ENCODE measurements at places on chromosomes 4 and X. TPM values are rescaled to one million over a fixed set of nuclear protein-coding genes. Genes with fewer than 3 reads are reported as not detected.

GRCh38 chrX:3815896-3816664, 102.6 kb upstream of the PRKX start:
- peaks cover 5% of the 10 kb centered on the region for H3K4me1 ChIP-seq
- DNase-seq = peak; percentile 46
- H3K27me3 ChIP-seq = no peaks in the 10 kb centered on the region
- peak overlapping the region; percentile 35 for H3K4me3 ChIP-seq
- peak overlapping the region; percentile 97 for H3K27ac ChIP-seq
- H3K36me3 ChIP-seq = no peaks in the 10 kb centered on the region

DNA sequence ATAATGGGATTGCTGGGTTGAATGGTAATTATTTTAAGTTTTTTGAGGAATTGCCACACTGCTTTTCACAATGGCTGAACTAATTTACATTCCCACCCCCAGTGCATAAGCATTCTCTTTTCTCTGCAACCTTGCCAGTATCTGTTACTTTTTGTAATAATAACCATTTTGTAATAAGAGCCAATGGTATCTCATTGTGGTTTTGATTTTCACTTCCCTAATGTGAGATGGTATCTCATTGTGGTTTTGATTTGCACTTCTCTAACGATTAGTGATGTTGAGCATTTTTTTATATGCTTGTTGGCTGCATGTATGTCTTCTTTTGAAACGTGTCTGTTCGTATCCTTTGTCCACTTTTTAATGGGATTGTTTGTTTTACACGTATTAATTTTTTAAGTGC, 213.1 kb upstream of the HDX start:
- no peak for DNase-seq
- H3K36me3 ChIP-seq = no peaks in the 10 kb centered on the region
- no peak overlapping the region for H3K4me3 ChIP-seq
- peaks cover 5% of the 10 kb centered on the region for H3K4me1 ChIP-seq

DNA sequence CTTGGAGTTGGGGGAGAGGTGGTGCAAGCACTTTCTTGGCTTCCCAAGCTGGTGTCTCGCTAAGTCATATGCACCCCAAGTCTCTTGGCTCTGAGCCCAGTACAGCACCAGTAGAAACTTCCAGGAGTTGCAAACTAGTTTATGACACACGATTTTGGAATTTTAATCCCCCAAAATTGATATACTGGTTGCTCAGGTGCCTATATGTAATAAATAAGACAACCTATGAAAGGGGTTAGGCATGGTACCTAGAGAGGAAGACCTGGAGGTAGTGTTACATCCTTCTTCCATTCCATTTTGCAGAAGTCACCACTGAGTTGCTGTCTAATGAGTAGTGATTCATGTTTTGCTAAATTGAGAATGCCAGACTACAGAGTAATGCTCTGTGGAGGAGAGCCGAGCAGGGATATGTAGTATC, 4.3 kb upstream of the SLC4A4 start:
- H3K36me3 ChIP-seq = no peaks in the 10 kb centered on the region
- H3K27ac ChIP-seq = no peak overlapping the region
- H3K4me1 ChIP-seq = peaks cover 4% of the 10 kb centered on the region
- no peak overlapping the region for H3K4me3 ChIP-seq

- no peaks in the 10 kb centered on the region for H3K36me3 ChIP-seq
- DNase-seq = no peak
- no peak overlapping the region for H3K27ac ChIP-seq
- H3K4me1 ChIP-seq = no peaks in the 10 kb centered on the region
- H3K4me3 ChIP-seq = no peak overlapping the region
These were observed 10.9 kb downstream of the MTMR1 start for GRCh38 chrX:150704030-150704613.

GRCh38 chr4:174681723-174682300, 147.2 kb downstream of the GLRA3 start:
- no peaks in the 10 kb centered on the region for H3K4me1 ChIP-seq
- no peak overlapping the region for H3K27ac ChIP-seq
- H3K36me3 ChIP-seq = no peaks in the 10 kb centered on the region
- H3K4me3 ChIP-seq = no peak overlapping the region
- DNase-seq = no peak

GRCh38 chrX:130861462-130861861, 41.5 kb downstream of the ENOX2 start:
- no peaks in the 10 kb centered on the region for H3K27me3 ChIP-seq
- no peaks in the 10 kb centered on the region for H3K36me3 ChIP-seq
- no peak for DNase-seq
- H3K4me1 ChIP-seq = no peaks in the 10 kb centered on the region
- no peak overlapping the region for H3K27ac ChIP-seq

GRCh38 chrX:57366430-57366829, 79.9 kb downstream of the FAAH2 start:
- no peak overlapping the region for H3K4me3 ChIP-seq
- H3K4me1 ChIP-seq = no peaks in the 10 kb centered on the region
- no peaks in the 10 kb centered on the region for H3K36me3 ChIP-seq
- no peak for DNase-seq

DNA sequence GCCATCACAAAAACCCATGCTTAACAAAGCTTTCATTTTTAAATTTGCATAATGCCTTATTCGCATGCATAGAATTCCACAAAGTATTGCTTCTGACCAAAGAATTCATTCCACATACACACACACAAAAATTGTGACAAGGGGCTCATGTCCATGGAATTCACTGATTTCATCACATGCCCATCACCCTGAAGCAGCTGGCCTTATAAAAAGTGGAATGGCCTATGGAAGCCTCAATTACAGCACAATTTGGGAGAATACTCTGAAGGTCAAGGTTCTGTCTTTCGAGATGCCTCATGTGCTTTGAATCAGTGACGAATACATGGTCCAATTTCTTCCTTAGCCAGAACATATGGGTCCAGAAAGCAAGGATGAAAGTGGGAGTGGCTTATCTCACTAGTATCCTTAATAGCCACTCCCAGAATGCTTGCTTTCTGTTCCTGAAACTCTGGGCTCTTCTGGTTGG, 165.7 kb downstream of the KDR start:
- no peak overlapping the region for H3K27ac ChIP-seq
- H3K27me3 ChIP-seq = no peaks in the 10 kb centered on the region
- H3K4me1 ChIP-seq = peaks cover 9% of the 10 kb centered on the region
- H3K4me3 ChIP-seq = no peak overlapping the region

GRCh38 chr4:20618731-20619130, 81.5 kb upstream of the PACRGL start:
- H3K4me1 ChIP-seq = no peaks in the 10 kb centered on the region
- no peak for DNase-seq
- H3K27ac ChIP-seq = no peak overlapping the region
- H3K27me3 ChIP-seq = no peaks in the 10 kb centered on the region
- H3K36me3 ChIP-seq = no peaks in the 10 kb centered on the region

DNA sequence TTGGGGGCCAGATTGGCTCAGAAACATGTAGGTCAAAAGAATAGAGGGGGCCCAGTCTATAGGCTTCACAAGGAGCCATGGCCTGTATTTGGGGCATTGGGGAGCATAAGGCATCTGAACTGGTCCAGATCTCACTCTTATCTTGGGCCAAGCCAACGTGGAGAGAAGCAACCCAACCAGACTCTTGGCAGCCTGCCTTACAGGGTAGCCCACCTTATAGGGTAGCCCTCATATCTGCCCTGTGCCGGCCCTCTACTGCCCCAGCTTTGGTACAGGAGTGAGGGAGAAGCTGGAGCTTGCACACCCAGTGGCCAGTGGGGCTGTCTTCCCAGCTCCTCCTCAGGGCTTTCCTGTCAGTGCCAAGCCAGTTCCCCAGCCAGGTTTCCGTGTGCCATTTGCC, 142.2 kb downstream of the AMMECR1 start:
- H3K27me3 ChIP-seq = no peaks in the 10 kb centered on the region
- no peak overlapping the region for H3K4me3 ChIP-seq
- DNase-seq = no peak
- no peak overlapping the region for H3K27ac ChIP-seq

DNA sequence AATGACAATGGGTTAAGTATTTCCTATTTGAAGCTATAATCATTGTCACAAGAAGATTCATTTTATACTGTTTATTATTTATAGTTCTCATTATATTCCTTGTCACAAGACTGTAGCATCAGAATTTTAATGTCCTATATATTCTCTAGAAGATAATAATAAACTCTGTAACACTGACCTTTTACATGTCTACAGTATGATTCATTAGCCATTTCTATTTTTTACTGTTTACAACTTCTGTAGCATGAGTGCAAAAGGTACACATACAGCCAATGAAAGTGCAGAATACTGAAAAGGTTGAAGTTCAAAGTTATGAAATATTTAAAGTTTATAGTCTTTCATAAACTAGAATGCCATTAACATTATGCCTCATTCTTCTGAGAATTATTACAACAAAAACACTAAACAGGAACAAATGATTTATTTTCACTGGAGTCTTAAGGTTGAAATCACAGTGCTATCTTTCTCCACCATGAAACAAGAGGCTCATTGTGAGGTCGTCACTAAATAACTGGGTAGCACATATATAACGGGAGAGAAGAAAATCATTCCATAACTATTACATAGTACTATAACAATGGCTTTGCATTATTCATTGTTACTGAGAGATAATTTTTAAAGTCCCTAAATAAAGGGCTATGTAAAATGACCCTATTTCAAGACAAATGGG, 4.9 kb downstream of the PRR32 start:
- DNase-seq = no peak
- H3K36me3 ChIP-seq = no peaks in the 10 kb centered on the region
- no peak overlapping the region for H3K27ac ChIP-seq
- H3K27me3 ChIP-seq = no peaks in the 10 kb centered on the region

DNA sequence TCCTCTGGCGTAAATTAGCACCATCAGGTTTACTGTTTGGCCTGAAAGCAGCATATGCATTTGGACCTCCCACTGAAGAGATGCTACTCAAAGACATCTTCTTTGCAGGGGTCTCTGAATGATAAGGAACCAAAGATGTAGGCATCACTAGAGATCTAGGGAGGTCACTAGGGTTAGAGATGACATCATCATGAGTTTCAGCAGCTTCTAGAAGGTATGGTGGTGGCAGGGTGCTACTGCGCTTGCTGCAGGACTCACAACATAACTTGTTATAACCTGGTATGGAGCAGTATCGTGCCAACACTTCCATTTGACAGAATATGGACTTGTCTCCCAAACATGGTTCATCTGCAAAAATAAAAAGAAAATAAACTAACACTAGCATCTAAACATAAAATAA, 251.6 kb downstream of the NPFFR2 start:
- no peaks in the 10 kb centered on the region for H3K4me1 ChIP-seq
- H3K27me3 ChIP-seq = no peaks in the 10 kb centered on the region
- H3K4me3 ChIP-seq = no peak overlapping the region

Gene TBC1D9
- total RNA-seq = 14.7 TPM

Gene PLS3
- 269 TPM for total RNA-seq

Gene FABP2
- not detected for total RNA-seq

Gene ADGRL3
- 2.0 TPM for total RNA-seq

Gene USP51
- total RNA-seq = 7.6 TPM

Gene PGAM4
- not detected for total RNA-seq

Gene CFAP47
- total RNA-seq = 5.3 TPM

Gene WNK3
- 3.8 TPM for total RNA-seq

Gene DGAT2L6
- total RNA-seq = not detected

Gene UGT2A2
- total RNA-seq = not detected

Gene XAGE2
- not detected for total RNA-seq

Gene SLC4A4
- total RNA-seq = 90.7 TPM

All from thyroid gland (tissue), 4 donors.